Endothelial cell (in vitro differentiated cells): ENCODE measurements at places on chromosomes 5 and 9.

DNA sequence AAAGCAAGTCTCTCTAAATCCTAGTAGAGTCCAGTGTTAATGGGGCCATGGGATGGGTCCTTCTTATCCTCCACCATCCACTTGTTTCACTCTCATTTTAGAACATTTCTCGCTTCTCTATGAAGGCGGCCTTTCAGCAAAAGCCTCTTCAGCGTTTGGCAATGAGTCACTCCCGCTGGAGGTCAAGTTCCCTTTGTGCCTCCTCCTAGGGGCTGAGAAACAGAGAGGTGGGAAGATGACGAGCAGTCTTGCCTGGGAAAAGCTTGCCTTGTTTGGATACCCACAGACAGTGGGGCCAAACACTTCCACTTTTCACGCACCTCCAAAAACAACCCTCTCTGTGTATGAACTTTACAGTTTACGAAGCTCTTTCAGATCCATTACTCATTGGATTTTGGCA lies 168.8 kb downstream of the GABBR2 start:
- DNase-seq, result no peak

GRCh38 chr5:9365512-9365911 lies 180.4 kb downstream of the SEMA5A start:
- DNase-seq, result no peak

DNA sequence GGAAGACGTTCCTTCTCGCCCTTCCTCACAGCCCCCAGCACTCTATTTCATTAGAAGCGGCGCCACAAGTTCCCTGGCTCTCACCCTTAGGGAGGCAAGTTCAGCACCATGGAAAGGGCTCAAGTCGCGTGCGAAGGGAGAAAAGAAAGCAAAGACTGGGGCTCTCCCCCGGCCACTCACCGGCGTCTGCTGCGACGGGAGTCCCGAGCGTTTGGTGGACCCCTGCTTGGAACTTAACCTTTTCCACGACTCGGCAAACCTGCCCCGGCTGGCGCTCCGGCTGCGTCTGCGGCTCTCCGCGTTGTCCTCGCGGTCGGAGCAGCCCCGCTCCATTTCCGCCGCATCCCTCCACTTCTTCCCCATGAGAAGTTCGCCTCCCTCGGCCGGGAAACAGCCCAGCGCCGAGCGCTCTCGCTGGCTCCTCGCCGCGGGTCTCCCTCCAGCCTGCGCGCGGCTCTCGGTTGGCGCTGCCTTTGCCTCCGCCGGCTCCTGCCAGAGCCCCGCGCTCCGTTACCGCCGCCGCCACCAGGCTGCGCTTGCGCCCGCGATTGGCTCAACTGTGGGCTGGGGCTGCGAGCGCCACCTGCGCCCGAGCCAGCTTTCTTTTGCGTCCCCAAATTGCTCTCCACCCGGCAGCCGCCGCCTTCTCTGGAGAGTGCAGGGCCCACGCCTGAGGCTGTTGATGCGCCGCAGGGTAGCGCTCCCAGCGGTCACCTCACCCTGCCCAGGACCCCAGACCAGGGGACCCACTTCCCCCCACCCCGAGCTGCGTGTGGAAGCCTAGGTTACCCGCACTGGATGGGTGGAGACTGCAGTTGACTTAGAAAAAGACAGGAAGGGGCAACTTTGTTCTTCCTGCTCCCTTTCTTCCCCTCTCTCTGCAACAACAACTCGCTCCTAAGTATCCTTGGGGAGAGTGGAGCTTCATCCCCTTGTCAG lies 321.6 kb downstream of the CEMIP2 start:
- DNase-seq, result peak; percentile 84

GRCh38 chr9:122370303-122370702 lies 521 bp upstream of the PTGS1 start:
- no peak for DNase-seq

DNA sequence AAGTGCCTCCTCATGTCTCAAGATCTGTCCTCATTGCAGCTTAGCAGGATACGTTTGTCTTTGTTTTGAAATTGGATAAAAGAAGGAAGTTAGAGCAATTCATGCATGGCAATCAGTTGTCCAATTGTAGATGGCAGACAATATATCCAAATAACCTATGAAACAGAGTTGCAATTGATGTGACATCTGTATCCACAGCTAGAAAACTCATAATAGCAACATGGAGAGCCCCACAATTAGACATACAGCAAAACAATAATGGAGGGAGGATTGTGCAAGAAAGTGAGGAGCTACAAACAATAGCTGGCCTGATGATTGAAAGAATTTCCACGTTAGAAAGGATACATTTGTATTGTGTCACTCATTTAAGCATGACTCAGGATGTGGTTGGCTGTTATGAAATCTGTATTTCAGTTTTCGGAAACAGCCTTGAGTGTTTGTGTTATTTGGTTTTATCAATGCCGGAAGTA lies 132.0 kb downstream of the FAM174A start:
- no peak for DNase-seq

- DNase-seq, result no peak
These were observed 44.4 kb downstream of the GALNT12 start for GRCh38 chr9:98851730-98852459.

DNA sequence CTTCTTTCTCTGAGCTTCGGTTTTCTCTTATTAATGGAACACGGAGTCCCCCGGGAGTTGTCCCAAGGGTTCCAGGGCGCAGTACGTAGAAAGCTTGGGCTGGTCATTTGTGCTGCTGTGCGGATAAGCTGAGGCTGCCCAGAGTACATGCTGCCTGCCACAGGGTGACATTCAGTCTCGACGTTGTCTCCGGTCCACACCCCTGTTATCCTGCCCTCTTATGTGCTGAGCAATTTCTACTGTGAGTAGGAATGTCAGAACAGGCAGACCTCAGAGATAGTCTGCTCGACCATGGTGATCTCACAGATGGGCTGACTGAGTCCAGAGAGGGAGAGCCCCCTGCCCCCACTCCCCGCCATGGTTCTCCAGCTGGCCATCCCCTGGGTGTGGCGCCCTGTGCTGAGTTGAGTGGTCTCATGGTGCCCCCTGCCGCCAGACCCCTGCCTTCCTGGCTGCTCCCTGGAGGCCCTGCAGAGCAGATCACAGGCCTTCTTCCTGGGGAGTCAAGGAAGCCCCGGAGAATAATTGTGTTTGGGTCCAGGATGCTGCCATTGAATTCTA lies 124.0 kb downstream of the RGS3 start:
- peak; percentile 60 for DNase-seq

DNA sequence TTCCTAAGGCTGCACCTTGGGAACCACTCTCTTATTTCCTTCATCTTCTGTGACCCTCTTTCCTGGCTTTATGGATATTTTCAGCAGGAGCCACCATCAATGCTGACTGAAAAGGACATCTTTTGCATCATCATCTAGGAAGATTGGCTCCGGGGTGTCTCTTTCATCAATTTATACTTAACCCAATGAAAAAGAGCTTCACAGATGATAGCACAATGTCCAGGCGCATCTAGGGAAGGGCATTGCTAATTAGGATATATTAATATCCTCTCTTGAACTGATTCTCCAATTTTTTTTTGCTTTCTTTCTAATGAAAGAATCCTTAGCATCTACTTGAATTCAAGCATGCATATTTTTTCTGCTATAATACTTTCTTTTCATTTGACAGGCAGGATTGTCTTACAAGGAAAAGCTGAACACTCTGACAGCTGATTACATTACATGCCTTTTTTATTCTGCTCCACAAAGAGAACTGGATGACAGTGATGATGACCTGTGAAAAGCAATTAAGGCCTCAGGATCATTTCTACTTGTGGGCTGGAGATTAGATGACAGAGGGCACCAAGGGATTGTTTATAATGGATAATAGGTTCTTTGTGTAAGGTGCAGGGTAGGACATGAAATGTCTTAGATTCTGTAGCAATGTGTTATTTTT lies 60.2 kb downstream of the PCSK1 start:
- no peak for DNase-seq

DNA sequence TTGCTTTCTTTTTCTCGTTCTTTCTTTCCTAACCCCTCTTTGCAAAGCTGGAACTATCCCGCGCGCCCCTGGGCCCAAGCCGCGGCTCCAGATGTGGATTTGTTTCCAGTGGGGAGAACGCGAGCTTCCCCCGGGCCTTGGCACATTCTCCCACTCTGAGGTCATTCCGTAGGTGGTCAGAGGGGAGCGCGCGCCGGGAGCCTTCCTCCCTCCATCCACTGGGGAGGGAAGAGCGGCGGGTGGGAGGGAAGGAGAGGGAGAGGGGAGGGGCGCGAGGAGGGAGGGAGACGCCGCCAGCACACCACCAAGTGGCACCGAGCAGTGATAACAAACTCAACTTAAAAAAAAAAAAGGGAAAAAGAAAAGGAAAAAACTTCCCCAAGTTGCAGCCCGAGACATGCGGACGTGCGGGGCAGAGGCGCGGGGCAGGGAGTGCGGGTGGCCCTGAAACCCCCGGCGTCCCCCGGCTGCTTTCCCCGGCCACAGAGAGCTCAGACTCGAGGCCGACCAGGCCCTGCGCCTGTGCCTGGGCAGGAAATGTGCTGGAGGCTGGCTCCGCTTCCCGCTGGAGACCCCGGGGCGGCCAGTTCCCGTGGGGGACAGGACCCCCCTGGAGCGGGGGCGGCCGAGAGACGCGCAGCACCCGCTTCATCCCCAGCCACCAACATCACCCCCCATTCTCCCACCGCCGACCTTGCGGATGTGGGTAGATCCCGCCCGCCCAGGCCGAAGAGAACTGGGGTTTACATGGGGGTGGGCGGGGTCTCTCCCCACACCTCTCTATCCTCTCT lies 3.1 kb downstream of the IER5L start:
- DNase-seq, result peak; percentile 66

GRCh38 chr5:155508673-155509072 lies 495.1 kb downstream of the KIF4B start:
- DNase-seq, result no peak
